ENCODE measurements at places on chromosomes 6 and 20. TPM values are rescaled to one million over a fixed set of nuclear protein-coding genes. Genes with fewer than 3 reads are reported as not detected.

The SLC22A2 gene
- polyA plus RNA-seq = 12.1 TPM

- DNase-seq = no peak
These were observed 49.4 kb downstream of the KAT14 start for GRCh38 chr20:18187020-18187419.

The STMND1 gene
- polyA plus RNA-seq = 0.23 TPM

The ERVFRD-1 gene
- 0.30 TPM for polyA plus RNA-seq

The BMP6 gene
- polyA plus RNA-seq = 7.4 TPM

DNA sequence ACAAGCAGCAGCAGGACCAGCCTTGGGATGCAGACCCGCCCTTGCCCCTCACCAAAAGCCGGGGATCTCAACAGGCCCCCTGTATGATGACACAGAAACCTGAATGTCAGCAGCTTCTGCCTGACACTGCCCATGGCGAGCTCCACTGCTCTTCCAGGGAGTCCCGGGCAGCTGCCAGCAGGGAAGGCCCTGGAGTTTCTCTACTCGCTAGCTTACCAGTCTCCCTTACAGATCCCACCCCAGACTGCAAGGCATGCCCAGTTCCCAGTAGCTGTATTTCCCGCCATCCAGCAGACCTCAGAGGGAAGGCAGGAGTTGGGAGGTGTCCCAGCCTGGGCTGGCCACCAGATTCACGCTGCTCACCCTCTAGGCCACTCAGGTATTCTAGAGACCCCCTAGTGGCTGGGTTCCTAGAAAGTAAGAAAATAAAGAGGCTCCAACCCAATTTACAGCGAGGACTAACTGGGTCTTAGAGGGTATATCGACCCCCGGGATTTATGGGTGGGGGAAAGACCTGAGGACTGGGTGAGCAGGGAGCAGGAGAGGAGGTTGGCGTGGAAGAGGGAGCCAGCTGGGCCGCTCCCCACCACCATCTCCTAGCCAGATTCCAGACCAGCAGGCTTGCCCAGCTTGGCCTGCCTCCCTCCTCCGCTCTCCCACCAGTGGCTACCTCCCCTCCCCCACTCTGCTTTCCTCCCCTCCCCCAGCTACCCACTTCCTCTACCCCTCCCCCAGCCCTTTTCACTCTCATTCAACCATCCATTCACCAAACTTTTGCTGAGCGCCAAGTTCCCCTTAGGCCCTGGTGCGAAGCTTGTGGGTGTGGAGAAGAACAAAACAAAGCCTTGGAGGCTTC, 9.7 kb upstream of the HMGA1 start:
- no peak for DNase-seq

DNA sequence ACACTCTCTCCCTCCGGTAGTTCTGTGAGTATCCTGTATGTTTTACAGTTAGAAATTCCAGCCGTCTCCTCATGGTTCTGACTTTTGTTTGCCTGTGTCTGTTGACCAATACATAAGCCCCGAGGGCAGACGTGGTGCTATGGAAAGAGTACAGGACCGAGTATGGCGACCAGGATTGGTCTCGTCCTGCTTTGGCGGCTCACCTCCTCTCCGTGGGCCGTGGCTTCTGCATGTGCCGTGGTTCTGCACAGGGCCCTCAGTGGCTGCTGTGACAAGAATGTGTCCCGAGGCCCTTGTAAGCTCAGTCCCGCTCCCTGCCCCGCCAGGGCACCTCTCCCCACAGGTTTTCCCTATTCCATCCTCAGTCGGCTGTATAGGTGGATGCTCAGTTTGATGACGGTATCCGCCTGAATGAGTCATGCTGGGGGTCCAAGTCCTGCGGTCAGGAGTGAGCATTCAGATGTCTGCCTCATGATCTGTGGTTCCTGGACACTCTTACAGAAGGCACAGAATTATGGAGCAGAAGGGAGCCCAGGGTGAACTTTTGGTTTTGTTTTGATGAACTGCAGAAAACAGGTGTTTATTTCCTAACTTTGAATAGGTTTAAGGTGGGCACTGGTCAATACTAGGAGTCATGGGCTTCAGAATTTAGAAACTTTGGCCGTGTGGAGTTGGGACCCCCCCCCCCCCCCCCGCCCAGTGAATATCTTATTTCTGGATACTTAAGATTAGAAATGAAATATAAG, 1.2 kb downstream of the ARFGAP1 start:
- no peak for DNase-seq

DNA sequence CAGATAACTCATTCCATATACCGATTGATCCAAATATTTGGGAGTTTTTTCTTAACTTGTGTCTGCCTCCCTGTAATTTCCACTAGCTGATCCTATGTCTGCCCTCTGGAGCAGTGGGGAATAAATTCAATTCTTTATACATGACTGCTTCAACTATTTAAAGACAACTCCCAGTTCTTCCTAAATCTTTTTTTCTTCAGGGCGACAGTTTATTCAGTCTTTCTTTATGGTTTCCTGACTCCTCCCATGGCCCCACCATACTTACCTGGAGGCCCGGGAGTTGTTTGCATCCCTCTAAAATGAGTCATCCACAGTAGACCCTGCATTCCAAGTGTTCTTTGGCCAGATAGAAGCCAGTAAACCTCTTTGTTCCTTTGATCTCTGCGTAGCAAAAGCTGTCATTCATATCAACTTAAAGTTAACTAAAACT, 73.6 kb downstream of the LCA5 start:
- DNase-seq = no peak

The MYBL2 gene
- polyA plus RNA-seq = 33.0 TPM

DNA sequence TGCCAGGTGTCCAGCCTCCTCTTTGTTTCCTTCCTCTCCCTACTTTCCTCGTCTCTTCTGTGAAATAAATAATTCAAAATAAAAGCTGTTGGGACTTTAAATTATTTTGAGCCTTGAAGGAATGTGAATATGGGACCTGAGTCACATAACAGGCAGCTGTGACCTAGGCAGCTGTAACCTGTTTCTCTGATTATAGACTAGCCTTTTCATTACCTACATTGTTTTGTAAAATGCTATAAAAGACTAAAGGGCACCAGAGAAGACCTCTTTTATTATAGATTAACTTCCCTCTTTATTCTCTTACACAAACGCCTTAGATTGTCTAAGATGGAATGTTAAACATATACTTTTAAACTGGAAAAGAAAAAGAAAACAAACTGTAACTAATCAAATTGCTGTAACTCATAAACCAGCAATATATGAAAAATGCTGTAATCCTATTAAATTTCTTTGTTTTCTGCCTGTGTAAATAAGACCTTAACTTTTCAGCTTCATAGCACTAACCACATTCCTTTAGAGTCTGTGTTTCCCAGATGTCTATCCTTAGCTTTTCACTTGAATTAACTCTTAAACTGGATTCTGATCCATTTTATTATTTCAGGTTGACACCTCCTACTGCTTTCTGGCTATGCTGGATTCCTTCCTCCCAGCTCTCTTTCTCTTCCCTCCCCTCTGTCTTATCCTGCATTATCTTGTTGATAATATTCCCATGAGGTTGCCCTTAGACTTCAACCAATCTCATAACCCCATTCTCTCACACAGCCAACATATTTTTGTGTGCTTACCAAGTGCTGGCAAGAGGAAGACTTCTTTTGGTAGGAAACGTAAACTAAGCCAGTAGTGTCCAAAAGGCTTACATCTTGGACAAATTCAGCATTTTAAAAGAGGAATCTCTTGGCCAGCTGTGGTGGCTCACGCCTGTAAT, 69.2 kb downstream of the TPD52L1 start:
- DNase-seq = no peak

DNA sequence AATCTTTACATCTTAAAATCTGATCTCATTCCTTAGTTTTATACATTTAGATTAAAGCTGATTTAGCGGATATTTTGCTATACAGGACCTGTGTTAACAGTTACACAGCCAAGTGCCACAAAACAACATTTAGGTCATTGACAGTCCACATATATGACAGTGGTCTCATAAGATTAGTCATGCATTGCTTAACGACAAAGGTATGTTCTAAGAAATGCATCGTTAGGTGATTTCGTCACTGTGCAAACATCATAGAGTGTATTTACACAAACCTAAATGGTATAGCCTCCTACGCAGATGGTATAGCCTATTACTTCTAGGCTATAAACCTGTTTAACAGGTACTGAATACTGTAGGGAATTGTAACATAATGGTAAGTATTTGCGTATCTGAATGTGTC, 21.6 kb downstream of the ADGRG6 start:
- no peak for DNase-seq

DNA sequence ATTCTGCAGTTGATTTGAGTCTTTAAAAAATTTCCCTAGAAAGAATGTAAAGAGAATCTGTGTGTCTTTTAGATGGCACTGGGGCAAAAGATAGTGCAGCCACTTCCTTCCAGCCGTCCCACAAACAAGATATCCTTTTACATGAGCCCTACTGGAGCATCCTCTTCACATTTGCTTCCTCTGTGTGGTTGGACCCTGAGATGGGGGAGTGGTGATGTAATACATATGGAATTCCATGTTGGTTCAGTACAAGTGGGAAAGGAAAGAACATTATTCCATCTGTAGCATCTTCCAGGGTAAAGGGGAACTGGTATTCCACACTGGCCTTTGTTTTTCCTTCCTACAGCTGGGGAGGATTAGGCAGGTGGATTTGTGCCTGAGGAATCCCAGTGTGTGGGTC, 78.9 kb upstream of the ISM1 start:
- DNase-seq = no peak
